Activated naive CD4-positive, alpha-beta T cell (primary cell): ENCODE measurements at places on chromosomes 3 and 15.

DNA sequence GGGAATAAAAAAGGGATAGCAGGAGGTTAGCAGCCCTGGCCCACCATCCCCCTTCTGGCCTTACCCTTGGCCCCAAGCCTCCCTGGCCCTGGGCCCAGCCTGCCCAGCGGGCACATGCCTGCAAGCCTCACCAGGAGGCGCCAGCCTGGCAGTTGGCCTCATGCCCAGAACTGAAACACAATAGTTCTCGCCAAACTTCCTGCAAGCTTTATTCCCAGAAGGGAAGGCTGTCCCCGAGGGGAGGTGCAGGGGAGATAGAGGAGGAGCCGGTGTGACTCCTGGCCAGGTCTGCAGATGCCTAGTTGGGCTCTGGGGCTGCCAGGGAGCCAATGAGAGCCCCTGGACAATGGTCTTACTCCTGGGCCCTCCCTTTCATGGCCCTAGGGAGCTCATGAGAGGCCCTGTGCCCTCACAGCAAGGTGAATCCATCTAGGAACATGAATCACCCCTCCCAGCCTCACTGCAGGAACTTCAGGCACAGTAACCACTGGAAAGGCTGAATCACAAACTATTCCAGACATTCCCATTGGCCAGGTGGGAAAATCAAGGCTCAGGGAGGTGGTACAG lies 4.0 kb downstream of the CCDC33 start:
- DNase-seq: no peak

GRCh38 chr3:26449996-26450395 lies 172.6 kb upstream of the LRRC3B start:
- no peak for DNase-seq

DNA sequence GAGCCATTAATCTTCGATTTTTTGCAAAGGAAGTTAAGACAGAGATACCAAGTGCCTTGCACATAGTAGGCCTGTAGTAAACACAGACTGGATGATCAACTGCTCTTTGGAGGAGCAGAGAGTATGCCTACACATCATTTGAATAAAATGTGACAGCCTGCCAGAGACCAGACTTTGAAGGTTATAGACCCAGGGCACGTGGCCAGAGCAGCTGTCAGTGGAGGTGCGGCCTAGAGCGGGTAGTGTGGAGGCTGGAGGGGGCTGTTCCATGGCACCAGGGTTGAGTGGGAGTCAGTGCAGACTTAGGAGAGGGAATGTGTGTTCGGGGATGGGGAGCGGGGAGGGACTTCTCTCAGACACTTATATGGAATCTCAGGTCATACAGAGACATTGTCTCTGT lies 80.8 kb downstream of the SMAD3 start:
- DNase-seq: no peak

DNA sequence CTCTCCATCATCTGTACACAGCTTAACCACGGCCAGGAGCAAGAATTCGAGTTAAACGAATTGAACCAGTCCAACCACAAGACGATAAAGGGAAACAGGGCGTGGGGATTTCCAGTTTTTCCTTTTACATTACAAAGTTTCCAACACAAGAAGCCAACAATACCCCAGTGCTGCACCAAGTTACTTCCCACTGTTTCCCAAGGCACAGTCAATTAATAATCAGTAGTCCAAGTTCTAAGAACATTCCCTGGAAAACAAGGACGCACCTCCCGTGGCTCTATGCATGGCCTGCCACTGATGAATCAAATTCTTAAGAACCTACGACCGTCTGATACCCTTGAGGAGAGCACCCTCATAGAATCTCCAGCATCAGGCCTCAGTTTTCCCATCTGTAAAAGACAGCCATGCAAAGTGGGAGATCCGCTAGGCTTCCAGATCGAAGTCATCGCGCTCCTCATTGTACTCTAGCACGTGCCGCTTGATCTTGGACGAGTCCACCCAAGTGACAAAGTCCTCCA lies 774 bp downstream of the IMP3 start:
- DNase-seq: no peak

DNA sequence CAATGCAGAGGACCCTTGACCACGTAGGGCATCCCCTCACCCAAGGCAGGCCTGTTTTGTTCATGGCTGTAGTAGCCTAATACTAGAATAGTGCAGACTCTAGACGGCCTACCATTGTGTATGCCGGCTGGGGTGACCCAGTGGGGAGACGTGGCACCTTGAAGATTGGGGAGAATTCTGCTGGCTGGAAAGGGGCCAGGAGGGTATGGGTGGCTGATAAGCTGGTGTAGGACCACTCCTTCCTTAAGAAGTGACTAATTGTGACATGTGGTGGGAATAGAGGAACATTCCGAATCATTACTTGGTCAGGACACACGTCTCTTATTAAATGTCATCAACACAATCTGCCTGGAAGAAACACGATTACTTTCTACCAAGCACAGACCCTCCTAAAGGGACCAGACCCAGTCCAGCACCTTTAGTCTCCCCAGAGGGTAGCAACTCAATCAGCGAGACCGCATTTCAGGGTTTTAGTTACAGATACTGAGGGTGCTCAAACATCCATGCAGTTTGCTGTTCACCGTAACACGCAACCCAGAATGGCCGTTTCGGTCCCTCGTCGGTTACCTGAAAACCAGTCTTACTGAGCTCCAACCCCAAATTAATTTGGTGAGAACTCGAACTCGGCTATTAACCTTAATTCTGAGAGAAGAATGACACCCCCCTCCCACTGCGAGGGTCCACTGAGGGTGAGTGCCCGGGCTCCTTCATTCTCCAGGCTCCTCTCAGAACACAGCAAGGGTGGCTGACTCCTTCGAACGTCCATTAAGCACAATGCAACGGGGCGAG lies 1.6 kb upstream of the KLF13 start:
- DNase-seq: no peak

- DNase-seq: no peak
These were observed 590 bp downstream of the POLR2H start for GRCh38 chr3:184361932-184362667.

DNA sequence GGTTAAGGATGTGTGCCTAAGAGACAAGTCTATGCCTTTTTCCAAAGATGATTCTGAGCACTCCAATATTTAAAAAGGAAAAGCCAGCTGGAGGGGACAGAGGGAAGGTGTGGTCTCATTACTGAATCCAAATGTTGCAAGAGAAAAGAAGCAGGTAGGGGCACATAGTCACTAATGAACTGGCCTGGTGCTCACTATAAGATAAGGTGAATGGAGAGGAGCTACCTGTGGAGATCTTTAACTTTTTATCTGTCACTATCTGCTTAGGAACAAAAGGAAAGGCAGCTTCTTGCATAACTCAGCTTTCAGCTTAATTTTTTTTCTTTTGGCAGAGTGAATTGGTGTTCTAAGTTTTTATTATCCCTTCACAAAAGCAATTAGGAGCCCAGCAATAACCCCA lies 69.1 kb downstream of the RPN1 start:
- no peak for DNase-seq

DNA sequence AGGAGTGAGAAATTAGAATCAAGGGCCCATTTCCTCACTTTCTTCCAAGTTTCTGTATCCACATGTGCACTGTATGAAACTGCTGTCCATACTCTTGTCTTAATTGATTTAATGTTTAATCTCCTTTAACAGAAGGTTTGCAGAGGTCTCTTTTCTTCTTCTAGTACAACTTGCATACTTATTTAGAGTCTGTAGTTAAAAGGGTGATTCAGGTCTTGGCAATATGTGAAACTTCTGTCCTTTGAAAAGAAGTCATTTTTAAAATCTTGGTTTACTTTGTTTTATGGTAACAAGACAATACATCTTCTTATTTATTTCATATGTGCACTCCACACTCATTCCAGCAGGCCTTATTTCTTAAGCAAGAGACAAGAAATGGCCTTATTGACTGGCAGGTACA lies 25.8 kb downstream of the TMEM45A start:
- no peak for DNase-seq

DNA sequence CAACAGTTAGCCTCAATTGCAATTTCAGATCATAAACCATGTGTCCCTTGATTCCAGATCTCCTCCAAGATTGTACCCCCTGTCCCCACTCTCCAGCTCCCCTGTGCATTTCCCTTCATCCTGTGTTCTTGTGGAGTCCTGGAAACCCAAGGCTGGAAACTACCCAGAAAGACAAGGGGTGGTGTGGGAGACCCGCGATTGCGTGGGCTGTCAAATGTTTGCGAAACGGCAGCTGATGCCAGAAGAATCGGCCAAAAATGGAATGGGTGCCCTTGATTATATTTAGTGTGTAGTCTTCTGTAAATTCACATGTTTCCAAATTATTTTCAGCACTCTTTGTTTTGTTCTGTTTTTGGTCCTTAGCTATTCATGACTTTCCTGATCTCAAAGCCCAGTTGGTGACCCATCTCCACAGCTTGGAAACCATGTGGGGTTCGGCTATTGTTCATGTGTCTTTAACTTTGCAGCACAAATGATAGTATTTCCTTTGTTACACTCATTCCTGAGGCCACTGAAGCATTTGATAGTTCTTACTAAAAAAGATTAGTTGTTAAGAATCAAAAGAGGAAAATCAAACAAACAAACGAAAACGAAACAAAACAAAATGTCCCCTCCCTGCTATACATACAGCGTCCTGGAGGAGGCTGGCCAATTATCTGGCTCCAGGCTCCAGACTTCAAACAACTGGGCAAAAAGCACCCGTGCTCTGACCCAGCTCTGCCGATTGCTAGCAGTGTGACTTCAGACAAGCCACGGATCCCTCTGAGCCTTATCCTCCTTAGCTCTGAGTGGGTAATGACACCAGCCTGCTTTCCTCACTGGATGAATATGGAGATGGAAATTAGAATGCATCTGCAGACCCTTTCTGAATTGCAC lies 120.9 kb downstream of the CACNA2D3 start:
- no peak for DNase-seq

- no peak for DNase-seq
These were observed 77.3 kb upstream of the ATP2B2 start for GRCh38 chr3:10582733-10583132.

DNA sequence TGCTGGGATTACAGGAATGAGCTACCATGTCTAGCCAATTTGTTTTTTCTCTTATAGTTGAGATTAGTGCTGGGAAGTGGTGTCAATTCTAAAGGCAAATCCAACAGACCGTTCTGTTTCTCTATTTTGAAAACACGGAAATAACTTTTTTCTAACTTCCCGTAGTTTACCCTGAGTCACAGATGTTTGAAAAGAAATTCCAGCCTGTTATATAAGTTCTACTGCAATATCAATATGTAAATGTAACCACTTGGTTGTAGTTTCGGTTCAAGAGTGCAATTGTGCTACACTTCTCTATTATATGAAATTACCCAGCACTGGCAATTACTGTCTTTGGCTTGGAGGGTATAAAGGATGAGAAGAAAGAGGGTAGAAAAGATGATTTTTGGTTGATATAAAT lies 22.3 kb upstream of the GNB4 start:
- DNase-seq: no peak

GRCh38 chr3:45029661-45030060 lies 3.6 kb downstream of the CLEC3B start:
- DNase-seq: no peak

DNA sequence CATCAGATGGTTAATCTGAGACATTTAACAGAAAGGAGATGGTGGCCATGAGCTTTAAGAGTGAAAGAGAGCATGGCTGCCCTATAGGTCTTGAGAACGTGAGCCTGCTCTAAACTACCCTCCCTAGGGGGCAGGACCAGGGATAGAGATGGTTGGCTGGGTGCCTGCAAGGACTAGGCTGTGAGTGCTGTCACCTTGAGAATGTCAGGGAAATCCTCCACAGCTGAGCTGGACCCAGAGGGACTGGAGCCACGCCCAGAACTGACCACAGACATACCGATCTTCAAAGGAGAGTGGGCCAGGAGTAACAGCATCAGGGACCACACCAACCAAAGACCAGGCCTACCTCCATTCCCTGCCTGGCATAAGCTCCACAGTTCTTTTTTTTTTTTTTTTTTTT lies 53.6 kb upstream of the UBE2E1 start:
- DNase-seq: no peak

DNA sequence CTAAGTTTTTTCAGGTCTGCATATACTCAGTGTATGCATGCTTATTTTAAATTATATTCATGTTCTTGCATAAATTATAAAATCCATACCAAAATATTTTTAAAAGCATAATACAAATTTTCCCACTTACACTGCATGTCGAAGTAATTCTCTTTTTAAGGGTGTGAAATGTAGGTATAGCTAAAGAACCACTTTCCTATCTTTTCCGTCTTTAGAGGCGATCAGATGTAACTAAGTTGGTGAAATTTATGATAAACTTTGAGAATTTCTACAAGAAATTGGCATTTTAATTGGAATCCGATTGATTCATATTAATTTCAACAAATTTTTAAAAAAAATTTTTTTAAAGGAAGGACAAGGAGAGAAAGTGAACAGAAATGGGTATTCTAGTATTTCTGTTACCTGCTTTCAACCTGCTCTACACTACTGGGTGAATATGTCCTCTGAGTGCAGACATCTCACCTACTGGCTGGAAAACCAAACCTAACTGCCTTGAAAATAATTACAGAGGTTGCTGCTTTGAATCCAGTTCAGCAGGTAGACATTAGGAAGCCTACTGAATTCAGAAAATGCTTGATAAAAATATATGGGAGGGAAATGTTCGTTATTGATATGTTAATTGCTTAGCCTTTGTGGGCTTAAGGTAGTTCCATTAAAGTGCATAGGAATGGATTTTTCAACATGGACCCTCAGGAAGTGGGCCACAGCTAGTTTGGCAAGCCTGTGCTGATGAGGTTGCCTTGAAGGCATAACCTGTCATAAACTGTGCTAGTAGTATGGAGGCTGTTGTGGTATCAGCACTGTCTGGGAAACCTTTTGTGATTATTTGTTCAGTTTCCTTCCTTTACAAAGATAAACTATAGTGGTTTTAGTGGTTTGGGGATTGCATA lies 5.1 kb downstream of the TRIM71 start:
- no peak for DNase-seq

GRCh38 chr15:36843822-36844221 lies 256.5 kb downstream of the MEIS2 start:
- DNase-seq: no peak

DNA sequence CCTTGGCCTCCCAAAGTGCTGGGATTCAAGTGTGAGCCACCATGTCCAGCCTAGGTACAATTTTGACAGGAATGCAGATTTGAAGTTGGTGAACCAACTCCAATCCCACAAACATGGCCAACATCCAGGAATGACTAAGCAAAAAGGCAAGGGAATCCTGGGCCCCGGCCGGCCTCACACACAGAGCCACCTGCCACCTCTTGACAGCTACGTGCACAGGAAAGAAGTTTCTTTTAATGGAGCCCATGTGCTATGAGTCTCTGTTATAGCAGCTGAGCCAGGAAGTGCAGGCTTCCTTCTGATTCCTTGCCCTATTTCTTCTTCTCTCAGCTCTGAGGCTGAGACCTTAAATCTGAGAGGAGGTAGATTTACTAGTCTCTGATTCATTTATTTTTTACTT lies 8.8 kb downstream of the TMEM40 start:
- no peak for DNase-seq

DNA sequence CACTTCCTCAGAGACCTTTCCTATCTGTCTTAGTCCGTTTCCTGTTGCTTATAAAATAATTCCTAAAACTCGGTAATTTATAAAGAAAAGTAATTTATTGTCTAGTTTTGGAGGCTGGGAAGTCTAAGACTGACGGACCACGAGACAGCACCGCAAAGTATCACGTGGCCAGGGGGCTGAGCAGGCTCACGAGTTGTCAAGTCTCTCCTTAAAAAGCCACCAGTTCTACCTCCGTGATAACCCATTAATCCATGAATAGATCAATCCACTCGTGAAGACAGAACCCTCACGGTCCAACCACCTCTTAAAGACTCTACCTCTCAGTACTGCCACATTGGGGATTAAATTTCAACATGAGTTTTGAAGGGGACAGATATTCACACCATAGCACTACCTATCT lies 821 bp downstream of the LINS1 start:
- DNase-seq: no peak
